ENCODE measurements at places on chromosomes 11 and 22.

DNA sequence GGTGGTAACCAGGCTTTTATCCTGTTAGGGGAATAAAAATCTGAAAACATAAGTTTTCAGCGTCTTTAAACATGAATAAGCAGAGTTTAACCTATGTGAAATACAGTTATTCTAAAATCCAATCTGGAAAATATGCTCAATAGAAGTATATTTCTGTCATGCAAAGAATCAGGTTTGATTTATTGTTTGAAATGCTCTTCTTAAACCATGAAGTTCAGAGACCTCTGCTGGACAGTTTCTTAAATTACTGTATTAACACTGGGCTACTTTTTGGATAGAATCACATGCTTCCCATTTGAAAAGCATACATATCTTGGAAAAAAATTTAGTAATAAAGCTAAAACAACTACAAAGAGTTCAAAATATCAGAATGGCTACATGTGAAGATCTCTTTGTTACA lies 25.4 kb downstream of the APIP start:
- no peak for DNase-seq

- no peak for DNase-seq
Observed at GRCh38 chr11:121500275-121500674, 47.5 kb upstream of the SORL1-AS1 start.

- peak; percentile 94 for DNase-seq
Observed at GRCh38 chr22:32204856-32205722, at the start of gene RFPL2. Gene RFPL2 (minus strand): TSS chr22:32205073. CDS start chr22:32202451, 2,622 bp downstream.

DNA sequence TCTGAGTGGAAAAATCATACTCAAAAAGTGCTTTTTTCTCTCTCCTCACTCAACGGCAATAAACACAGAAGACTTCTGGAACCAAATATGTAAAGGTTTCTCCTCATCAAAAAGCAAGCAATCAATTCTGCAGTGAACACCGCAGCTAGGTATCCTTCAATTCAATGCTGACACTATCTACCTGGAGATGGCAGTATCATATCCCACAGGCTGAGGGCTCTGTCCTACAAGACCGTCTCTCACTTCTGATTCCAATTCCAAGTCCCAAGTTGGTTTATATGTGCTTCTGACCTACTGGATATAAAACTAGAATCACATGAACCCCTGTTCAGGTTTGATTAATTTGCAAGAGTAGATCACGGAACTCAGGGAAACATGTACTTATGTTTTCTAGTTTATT lies 59.7 kb upstream of the LUZP2 start:
- DNase-seq, result no peak

DNA sequence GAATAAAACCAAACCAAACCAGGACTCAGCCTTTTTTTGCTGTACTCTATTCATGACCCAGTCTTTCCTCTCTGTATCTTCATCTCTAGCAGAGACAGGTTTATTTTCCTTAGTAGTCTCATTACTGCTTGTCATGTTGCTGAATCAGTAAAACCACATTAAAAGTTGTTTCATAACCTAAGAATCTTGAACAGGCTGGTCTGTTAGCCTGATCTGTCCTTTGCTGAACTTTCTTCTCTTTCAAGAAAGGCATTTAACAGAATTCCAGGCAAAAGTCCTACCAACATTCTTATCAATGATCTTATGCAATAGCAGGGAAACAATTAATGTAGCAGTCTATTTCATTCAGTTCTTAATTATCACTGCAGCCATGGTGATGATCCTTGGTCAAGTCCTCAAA lies 197.7 kb downstream of the CASP12 start:
- DNase-seq, result no peak

DNA sequence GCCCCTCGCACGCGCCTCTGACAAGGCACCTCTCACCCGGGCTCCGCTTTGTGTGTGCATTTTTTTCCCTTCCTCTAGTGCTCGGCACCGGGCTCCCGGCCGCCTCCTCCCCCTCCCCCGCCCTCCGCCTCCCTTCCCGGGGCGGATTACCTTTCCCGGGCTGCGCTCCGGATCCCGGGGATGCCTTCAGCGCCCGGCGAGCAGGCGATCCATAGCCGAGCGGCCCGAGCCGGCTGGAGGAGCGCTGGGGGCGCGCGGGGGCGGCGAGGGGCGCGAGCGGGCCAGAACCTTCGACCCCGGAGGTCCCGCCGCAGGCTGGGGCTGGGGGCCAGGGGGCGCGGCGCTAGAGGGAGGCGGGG lies 282 bp downstream of the MPPED2 start:
- DNase-seq, result no peak

DNA sequence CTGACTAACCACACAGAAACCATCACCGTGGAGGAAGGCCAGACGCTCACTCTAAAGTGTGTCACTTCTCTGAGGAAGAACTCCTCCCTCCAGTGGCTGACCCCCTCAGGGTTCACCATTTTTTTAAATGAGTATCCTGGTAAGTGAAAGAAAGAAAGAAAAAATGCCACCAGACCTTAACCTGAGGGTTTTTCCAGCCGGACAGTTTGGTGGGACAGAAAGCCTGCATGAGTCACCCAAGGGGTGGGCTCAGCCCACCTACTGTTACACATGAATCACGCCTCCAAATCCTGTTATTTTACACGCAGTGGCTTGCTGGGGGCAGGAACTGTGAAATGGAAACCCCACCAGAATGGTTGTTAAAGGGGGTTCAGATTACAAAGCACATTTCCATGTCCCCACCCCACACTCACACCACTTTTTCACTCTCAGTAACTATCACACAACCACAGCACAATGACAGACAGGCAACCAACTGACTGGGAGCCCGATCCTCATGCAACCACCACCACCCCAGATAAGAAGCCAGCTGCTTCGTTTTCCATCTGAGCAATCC lies 11.9 kb downstream of the CRTAM start:
- DNase-seq, result peak; percentile 91

GRCh38 chr11:109307366-109307765 lies 114.6 kb upstream of the C11orf87 start:
- no peak for DNase-seq

DNA sequence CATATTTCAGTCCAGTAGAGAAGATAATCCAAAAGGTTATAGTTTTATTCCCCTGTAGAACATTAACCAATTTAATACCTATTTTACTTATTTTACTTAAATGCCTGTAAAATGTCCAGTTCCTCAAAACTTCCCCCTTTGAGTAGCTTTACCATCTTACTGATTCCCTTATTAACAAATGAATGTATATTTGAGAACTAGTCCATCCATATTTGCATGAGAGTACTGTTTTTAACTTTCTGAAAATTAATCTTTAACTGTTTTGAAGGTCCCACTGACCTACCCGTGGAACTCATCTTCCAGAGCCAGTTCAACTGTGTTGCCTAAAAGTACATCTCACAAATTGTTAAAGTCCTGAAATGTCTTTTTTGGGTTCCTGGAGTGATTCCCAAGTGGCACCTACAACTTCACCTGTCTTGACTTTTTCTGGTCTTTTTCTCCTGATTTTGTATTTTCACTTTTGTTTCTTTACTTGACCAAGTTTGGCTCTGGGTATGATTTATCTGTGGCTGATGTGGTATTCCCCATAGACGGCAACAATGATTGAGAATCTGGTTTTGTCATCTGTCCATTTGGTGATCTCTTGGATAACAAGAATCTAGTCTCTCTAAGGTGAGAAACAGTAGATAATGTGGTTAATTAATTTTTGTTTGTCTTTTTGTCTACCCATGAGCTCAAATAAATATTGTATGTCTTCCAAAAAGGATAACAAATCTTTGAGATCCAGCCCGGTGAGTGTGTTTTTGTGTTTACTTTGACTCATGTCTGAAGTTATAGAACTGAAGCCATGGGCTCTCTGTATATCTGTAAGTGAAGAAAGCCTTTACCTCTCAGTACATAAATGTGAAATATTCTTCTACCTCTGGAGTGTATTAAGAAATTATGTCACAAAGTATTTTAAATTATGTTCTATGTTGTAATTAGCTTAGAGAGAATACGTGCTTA lies 174.2 kb downstream of the ETS1 start:
- DNase-seq, result no peak

- no peak for DNase-seq
Observed at GRCh38 chr11:34160049-34160721, 54.8 kb downstream of the NAT10 start.

- no peak for DNase-seq
Observed at GRCh38 chr22:24516301-24516737, 21.2 kb downstream of the UPB1 start.

DNA sequence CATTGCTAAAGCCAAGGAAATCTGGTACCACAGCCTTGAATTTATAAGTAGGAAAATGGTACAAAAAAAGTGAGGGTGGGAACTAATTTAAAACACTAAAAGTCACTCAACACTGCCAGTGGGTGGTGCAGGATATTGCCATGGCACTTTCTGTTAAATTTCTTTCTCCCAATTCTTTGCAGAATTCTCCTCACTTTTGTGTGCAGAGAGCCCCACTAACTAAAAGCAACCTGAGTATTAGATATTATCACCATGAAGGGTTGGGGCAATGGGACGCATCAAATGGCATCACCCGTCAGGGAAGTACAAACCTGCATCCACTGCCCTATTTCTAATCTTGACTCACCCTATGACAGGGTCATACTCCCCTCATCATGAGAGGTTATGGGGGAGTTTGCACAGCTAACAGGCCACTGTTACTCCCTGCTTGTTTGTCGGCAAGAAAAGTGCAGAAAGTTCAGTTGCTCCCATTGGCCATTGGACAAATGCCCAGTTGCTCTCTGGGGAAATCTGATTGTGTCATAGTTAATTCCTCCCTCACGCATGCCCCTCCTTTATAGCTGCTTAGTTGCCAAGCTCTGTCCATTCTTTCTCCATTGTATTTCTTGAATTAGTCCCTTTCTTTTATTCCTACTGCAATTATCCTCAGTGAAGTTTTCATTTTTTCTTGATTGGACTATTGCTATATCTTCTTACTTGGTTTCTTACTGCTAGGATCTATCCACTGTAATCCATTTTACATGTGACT lies 93.8 kb upstream of the BLID start:
- no peak for DNase-seq

- DNase-seq, result peak; percentile 35
Observed at GRCh38 chr11:71995726-71996291, 2.9 kb upstream of the IL18BP start.

DNA sequence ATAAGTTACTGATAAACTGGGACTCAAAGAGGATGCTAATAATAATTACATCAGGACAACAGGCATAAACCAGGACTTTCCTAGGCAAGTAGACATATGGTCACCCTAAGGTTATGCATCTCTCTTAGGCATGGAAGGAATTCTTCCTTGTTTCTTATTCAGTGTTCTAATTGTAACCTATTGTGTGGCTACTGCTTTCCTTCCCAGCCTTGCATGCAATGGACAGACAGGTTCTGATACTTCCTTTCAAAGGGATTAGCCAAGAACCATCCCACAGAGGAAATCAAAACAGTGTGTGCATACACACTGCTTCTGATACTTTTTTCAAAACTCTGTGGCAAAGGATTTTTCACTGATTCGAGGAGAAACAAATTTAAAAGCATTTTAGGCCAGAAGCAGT lies 48.3 kb downstream of the RRAS2 start:
- DNase-seq, result no peak

- DNase-seq, result peak; percentile 91
Observed at GRCh38 chr11:69044111-69045013, 4.4 kb upstream of the TPCN2 start.

DNA sequence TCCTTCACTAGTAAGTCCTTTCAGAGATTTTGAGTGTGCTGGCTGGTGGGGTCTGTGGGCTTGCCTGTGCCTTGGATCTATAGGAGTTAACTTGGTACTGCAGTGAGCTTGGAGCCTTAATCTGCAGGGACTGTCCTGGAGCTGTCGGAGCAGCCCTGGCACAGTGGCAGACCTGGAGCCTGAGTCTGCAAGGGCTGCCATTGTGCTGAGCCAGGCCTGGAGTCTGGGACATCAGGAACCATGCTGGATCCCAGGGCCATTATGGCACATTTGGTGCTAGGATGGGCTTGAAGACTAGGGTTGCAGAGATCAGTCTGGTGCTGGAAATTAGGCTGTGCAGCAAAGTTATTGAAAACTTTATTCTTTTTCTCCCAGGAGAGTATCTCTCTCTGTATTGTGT lies 665.4 kb downstream of the METTL15 start:
- no peak for DNase-seq

GRCh38 chr11:121648306-121648705 lies 195.5 kb upstream of the SORL1-AS1 start:
- DNase-seq, result no peak

DNA sequence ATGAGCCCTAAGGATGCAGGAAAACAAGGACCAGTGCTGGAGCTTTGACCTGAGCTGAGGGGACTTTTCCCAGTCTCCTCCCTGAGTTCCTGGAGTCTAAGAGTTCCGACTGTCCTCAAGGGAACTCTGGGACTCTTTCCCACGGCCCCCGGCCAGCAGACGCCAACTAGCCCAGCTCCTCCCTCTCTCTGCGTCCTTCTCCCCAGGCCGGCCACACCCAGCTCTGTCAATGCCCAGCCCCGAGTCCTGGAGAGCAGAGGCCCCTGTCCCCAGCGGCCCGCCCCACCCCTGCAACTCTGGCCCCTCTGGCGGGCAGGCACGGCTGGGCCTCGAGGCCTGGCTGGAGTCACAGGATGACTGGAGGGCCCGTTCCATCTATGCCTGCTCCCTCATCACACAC lies 29.8 kb downstream of the NECTIN1 start:
- DNase-seq, result peak; percentile 67

- DNase-seq, result peak; percentile 72
Observed at GRCh38 chr11:67289651-67290479, 762 bp downstream of the ANKRD13D start.

- peak; percentile 65 for DNase-seq
Observed at GRCh38 chr11:121932646-121933185, 183.3 kb downstream of the BLID start.

DNA sequence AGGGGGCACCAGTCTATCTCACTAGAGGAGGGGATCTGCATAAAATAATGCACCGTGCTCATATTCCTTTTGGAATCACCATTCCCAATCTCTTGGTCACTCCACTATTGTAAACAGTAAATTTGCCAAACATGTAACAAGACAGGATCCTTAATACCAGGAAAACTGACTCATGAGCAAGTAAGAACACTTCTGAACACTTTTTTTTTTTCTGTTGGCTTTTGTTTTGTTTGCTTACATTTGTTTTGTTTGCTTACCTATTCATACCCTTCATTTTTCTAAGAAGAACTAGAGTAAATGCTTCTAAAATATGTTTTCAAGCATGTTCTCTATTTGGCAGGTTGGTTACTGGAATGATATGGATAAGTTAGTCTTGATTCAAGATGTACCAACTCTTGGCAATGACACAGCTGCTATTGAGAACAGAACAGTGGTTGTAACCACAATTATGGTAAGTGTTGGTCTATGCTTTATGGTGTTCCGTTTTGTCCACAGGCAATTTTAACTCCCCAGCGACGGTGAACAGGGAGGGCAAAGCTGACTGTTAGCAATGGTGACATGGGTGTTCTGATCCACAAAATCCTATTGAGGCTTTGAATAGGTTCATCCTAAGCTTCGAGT lies 111.8 kb downstream of the MSANTD4 start:
- DNase-seq, result no peak

DNA sequence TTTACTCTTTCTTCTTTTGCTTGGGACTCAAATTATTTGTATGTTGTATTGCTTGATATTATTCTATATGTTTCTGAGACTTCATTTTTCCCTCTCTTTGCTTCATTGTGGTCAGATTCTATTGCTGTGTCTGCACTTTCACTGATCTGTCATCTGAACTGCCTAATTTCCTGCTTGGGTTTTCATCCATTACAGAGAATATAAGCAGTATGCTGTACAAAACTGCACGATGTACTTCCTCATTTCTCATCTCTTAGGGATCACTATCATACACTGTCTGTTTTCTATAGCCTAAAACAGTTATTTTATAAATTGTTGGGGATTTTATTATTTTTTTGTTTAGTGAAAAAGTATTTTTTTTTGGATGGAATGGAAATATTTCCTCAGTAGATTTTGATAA lies 736.7 kb upstream of the ANO5 start:
- no peak for DNase-seq
